ENCODE measurements at places on chromosomes 7 and 10.

DNA sequence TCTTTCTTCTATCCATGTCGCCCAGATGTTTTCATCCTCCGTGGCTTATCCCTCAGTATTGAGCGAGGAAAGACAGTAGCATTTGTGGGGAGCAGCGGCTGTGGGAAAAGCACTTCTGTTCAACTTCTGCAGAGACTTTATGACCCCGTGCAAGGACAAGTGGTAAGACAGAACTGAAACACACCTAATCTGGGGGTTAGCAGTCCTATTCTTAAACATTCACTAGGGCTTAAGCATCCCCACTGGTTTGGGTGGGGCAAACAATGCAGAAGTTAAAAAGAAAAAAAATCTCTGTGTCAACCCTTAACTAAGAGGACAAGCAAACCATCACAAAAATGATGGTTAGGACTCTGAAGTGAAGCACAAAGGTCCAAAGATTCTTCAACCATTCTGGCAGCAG, 43.8 kb downstream of the SP8 start:
- no peak for DNase-seq

DNA sequence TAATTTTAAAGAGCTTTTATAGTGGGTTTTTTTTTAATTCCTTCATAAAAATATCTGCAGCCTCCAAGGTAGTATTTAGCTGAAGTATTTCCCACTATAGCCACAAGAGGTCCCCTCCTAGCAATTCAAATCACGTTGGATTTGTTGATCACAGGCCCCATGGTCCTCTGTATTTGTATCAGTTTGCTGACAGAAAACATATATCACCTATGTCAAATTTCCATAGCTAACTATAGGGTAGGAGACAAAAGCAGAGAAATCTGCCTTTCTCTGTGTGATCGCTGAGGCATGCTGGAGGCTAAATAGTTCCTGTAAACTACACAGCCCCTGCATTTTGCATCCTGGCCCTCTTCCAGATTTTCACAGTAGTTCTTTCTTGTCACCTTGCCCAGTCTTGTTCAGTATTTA, 1.7 kb upstream of the CTNNA3 start:
- DNase-seq, result peak; percentile 35

GRCh38 chr10:44908066-44908749, 2.9 kb upstream of the TMEM72 start:
- peak; percentile 47 for DNase-seq

GRCh38 chr7:30240106-30240800, 44.1 kb upstream of the ZNRF2 start:
- no peak for DNase-seq

DNA sequence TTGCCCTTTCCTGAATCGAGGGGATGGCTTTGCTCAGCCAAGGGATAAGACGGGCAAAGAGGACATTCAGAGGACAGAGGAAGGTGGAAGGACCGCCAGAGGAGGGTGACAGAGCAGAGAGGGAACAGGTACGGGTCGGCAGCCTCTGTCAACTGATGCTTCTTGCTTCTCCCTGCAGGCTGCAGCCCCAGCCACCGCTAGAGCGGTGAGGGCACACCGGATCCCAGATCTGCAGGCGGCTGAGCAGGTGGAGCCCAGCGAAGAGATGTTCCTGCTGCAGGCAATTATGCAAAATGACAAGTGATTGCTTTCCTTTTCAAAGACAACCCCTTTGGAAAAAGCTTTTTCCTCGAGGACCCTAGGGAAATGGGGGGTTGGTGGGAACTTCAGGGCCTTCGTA, 181.9 kb upstream of the ANKRD30A start:
- no peak for DNase-seq

- no peak for DNase-seq
These were observed 72.2 kb downstream of the DAGLB start for GRCh38 chr7:6375348-6376101.

DNA sequence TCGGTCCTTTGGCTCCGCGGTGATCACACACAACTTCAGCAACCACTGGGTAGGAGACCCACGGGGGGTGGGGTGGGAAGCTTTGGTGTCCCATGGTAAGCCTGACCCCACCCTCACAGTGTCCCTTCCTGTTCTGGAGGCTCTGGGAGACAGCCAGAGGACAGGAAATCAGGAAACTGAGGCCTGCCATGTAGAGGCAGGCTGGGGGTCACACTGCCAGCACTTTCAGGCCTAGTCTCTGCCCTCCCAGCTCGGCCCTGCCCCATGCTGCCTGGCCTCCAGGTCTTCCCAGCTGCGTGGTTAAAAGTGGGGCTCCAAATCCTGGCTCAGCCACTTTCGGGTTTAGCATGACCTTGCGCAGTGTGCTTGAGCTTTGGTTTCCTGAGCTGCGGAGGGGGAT, 10.9 kb downstream of the AQP1 start:
- no peak for DNase-seq

DNA sequence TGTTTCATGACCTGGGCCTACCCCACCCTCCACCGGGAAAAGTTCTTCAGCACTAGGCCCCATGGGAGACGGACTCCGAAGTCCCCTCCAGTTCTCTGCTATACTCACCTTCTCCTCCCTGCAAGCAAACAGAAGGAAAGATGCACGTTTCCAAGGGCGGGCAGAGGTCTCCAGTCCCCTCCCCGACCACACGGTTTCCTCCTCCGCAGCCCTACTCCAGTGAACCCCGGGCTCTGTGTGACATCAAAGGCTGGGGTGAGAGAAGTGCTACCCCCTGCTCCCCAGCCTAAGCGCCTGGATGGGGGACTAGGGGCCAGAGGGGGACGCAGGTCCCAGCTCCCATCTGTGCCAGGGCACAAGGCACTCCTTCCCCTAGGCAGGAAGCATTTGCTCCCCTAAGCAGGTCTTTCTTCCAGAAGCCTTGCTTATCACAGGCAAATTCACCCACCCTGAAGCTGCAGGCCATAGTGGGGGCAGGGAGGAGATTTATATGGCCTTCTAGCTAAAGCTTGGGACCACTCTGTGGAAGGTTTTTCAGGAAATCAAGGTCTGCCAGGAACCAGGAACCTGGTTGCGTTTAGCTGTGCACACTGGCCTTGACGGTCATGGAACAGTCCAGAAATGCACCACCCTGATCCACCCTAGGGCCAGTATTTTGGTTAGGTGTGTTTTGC, 52.8 kb downstream of the ASB13 start:
- DNase-seq, result no peak

- no peak for DNase-seq
These were observed 5.4 kb downstream of the VIM start for GRCh38 chr10:17233286-17233991.

GRCh38 chr7:56110611-56111010, 4.3 kb upstream of the CHCHD2 start:
- DNase-seq, result no peak

Measured in HEK293T (cell line).